H1 (cell line): ENCODE measurements at places on chromosomes 11 and 22. TPM values are rescaled to one million over a fixed set of nuclear protein-coding genes. Genes with fewer than 3 reads are reported as not detected.

DNA sequence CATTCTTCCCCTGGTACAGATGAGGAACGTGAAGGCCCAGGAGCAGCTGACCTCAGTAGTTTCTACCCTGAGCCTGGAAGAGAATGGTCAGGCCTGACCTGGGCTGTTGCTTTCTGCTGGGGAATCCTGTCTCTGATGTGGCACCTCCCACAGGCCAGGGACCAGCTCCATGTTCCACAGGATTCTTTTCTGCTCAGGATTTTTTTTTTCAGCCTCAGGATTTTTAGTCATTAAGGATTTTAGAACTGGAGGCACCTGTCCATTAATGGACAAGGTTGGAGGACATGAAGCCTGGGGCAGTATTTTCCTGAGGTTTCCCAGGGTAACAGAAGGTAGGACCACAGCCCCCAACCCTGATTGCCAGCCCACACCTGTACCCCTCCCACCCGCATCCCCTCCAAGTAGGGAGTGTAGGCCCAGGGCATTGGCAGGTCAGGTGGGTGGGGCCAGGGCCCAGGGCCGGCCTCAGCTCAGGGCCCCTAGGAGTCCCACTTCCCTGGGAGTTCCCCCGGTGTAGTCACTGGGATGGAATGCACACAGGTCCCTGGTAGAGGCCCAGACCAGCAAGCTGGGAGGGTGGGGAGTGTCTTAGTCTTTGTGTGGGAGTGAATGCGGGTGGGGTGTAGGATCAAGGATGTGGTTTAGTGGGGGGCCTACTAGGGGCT is 16.1 kb downstream of the BIK start:
- peak; percentile 51 for DNase-seq

GRCh38 chr11:16999116-16999515 is 15.1 kb downstream of the PLEKHA7 start:
- DNase-seq = no peak

GRCh38 chr11:134072844-134073243 is 4.0 kb downstream of the JAM3 start:
- DNase-seq = no peak

- DNase-seq = no peak
Observed at GRCh38 chr11:33910296-33910957, 18.6 kb upstream of the LMO2 start.

GRCh38 chr11:133443206-133443747 is 89.0 kb downstream of the OPCML start:
- DNase-seq = no peak

- no peak for DNase-seq
Observed at GRCh38 chr11:69686452-69686851, 11.3 kb upstream of the LTO1 start.

- no peak for DNase-seq
Observed at GRCh38 chr22:46636221-46637002, 16.2 kb downstream of the GRAMD4 start.

DNA sequence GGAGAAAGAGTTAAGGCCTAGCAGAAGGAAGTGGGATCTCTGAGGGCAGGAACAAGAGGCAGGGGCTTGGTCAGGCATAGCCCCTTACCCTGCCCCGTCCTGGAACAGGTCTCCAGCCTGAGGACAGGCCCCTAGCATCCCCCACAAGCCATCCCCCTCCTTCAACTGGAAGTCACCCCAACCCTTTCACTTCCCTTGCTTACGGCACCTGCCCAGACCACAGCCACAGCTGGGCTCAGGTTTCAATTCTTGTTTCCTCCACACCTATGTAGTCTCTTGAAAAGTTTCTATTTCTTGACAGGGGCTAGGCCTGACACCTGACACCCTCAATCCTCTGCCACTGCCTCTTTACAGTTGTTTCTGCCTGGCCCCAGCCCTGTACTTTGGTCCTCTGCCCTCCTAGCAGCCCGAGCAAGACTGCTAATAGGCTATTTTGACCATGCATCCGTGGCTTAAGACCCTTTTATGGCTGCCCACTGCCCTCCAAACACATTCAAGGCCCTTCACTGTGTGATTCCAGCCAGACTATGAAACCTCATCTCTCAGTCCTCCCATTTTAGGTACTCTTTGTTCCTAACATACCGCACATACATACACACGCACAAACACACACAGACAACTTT is 10.9 kb upstream of the FCHSD2 start:
- no peak for DNase-seq

Gene POU2AF2
- total RNA-seq = not detected in 2 replicates

DNA sequence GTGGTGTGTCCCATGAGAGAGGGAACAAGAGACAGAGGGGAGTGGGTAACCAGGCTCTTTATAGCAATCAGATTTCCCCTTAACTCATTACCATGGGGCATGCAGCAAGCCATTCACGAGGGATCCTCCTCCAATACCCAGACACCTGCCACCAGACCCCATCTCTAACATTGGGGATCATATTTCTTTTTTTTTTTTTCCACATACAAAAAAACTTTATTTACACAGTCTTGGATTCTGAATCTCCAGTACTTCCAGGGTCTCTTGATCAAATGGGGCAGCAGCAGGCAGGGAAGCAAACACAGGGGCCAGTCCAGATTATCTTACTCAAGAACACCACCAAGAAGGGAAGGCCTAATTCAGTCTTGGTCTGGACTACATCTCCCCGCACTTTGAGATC is 4.3 kb downstream of the DLAT start:
- no peak for DNase-seq

GRCh38 chr11:15501566-15501965 is 386.8 kb downstream of the INSC start:
- DNase-seq = no peak

GRCh38 chr22:30649430-30650007 is 13.9 kb downstream of the SLC35E4 start:
- no peak for DNase-seq

Gene CD248
- total RNA-seq = 3.7 and 3.9 TPM in 2 replicates

Gene SNX32
- total RNA-seq = 1.1 and 2.2 TPM in 2 replicates

GRCh38 chr22:27628341-27628740 is 173.2 kb downstream of the MN1 start:
- DNase-seq = no peak

Gene ALDH3B2
- total RNA-seq = not detected in 2 replicates

- no peak for DNase-seq
Observed at GRCh38 chr11:102144357-102145355, 34.4 kb downstream of the YAP1 start.

GRCh38 chr22:50572965-50573364 is 5.3 kb downstream of the CPT1B start:
- no peak for DNase-seq

Gene RAC2
- 2.1 and 2.3 TPM in 2 replicates for total RNA-seq

Gene OR2AG2
- 0.17 and 0.22 TPM in 2 replicates for total RNA-seq

- DNase-seq = no peak
Observed at GRCh38 chr11:132123854-132124835, 753.7 kb downstream of the NTM start.

GRCh38 chr11:83034673-83035014 is 37.1 kb downstream of the RAB30 start:
- DNase-seq = no peak

Gene C22orf42
- not detected in 2 replicates for total RNA-seq

DNA sequence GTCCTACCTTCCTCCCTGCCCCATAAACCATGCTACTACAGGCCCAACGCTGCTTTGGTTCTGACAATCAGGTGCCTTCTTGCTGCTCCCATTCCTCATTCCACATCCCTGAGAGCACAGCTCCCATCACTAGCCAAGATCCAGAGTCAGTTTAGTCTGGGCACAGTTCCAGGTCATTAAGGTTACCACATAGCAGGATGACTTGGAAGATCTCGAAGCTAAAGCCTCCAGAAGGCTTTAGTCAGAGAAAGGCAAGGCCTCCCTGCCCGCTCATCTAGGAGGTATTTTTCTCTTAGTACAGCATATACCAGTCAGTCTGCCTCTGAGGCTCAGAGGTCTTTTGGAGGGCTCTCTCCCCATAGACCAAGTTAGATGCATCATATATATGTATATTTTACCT is 30.3 kb downstream of the TRIM66 start:
- no peak for DNase-seq

GRCh38 chr11:57353036-57353435 is 14.9 kb downstream of the P2RX3 start:
- DNase-seq = no peak

DNA sequence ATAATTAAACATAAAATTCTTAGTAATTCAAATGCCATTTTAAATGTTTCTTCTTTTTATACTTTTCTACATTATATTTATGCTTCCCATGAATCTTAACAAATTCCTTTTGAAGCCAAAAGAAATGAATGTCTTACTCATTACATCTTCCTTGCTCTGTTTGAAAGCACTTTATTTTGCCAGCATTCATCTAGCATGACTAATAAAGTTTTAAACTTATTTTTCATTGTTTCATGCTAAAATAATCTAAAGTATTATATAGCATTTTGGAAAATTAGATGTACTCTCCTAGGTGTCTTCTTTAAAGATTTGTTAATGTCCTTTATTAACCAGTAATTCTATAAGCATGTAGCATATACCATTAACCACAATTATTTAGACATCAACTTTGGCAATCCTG is 9.7 kb upstream of the PIWIL4 start:
- DNase-seq = no peak

DNA sequence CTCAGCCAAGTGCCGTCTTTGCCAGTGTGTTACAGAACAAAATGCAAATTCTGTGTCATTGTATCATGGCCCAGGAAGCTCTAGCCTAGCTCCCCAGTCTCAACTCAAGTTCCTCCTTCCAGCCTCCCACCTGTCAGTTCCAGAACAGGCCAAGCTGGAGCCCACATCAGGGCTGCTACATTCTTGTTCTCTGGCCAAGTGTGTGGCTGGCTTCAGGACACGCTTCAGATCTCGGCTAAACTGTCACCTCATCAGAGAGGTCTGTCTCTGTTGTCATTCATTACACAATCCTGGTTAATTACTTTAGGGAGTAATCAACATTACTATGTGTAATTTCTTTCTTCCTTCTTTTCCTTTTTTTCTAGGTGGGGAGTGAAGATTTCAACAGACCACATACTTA is 347.0 kb upstream of the SYN3 start:
- no peak for DNase-seq

DNA sequence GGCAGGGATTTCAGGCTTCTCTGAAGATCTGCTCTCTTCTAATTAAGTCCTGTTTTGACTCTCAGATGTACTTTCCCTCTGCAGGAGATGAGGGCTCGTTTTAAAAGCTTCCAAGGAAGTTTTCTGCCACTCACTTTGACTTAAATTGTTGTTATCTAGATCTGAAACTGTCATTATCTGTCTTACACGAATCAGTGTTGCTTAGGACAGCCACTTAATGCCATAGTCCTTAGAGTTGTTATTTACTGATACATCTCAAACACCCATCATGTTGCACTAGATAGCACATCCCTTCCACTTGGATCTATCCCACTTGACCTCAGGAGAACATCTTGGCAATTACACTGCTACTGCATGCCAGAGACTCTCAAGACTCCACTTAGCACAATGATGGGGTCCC is 86.9 kb upstream of the FAT3 start:
- no peak for DNase-seq

Gene RIMBP3C
- not detected in 2 replicates for total RNA-seq

DNA sequence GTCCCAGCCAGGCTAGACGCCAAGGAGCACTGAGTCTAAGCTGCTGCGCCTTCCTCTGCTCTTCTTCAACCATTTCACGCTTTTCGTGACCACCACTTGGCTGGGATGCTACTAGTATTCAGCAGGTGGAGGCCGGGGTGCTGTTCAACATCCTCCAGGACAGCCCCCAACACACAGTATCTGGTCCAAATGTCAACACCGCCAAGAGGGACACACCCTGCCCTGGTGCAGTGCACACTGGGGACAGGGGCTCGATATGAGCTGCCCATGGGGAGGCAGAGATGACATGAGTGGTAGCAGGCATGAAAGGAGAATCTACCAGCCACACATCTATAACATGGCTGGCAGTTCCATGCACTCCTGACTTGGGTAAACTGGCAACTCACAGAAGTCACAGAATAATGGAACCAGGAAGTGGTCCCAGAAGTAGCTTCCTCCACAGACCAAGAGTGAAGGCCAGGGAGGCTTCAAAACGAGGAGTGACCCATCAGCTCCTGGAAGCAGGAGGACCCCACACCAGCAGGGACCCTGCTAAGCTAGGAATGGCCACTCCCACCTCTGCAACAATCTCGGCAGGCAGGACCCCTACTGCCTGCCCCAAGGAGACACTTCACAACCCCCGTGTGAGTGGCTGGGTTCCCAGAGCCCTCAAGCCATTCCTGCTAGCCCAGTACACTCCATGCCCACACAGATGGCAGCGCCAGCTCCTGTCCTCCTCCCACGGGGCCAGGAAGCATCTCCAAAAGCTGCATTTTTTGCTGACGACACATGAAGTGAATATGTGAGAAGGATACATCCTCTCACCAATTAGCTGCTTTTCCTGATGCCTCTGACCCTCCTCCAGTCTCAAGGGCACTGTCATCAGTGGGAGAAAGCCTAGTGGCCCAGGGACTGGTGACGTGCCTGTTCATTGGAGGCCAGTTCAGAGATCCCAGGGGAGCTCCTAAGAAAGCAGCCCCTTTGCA is 78.8 kb downstream of the DGCR2 start:
- DNase-seq = no peak

- DNase-seq = no peak
Observed at GRCh38 chr11:100098560-100098959, 588.5 kb upstream of the ARHGAP42 start.

DNA sequence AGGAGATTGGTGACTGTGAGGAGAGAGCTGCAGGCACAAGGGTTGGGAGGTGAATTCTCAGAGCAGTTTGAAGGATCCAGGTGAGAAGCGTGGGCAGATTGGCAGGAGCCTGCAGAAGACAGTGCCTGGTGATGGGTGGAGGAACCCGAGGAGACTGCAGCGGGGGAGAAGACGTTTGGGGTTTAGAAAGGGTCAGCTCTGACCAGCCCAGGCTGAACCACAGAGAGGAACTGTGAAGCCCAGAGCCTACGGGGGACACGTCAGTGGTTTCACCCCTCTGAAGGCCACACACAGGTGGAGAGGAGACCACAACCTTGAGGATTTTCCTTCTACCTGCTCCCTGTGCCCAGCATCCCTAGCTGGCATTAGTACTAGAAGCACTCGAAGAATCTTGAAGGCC is 154.8 kb upstream of the TBCEL start:
- DNase-seq = no peak

GRCh38 chr22:35835998-35836691 is 118.5 kb downstream of the APOL5 start:
- DNase-seq = no peak

DNA sequence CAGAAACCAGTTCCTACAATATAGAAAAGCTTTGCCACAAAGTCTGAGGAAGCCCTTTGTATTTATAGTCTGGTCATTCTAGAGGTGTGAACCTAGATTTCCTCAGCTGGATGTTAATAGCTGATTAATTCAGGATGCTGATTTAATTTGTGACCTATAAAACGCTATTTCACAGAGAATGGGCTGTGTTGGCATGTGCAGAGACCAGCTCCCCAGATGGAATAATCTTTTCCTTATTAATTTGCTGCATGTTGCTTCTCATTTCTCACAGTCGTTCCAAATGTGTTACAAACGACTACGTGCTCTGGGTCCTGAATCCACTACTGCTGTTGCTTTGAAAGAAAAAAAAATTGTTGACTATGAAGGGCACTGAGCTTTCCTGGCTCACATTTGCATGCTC is 49.3 kb downstream of the BDNF start:
- no peak for DNase-seq

- DNase-seq = no peak
Observed at GRCh38 chr22:39247361-39247760, 2.6 kb upstream of the PDGFB start.

GRCh38 chr11:45158891-45159605 is 12.6 kb downstream of the PRDM11 start:
- DNase-seq = no peak

Gene TYR
- not detected in 2 replicates for total RNA-seq

Gene MIF
- total RNA-seq = 1,082 and 1,119 TPM in 2 replicates

Gene TSPO
- total RNA-seq = 19.2 and 19.9 TPM in 2 replicates

GRCh38 chr22:24731761-24732160 is 42.8 kb downstream of the PIWIL3 start:
- no peak for DNase-seq
